Uterus (tissue), 4 donors: ENCODE measurements at places on chromosomes 16 and 17. TPM values are rescaled to one million over a fixed set of nuclear protein-coding genes. Genes with fewer than 3 reads are reported as not detected.

NF1 gene
- total RNA-seq = 40.9 TPM

CASKIN2 gene
- total RNA-seq = 10.0 TPM

NME3 gene
- 39.7 TPM for total RNA-seq

C16orf92 gene
- total RNA-seq = not detected

GP1BA gene
- not detected for total RNA-seq

SDK2 gene
- total RNA-seq = not detected

HS3ST4 gene
- total RNA-seq = not detected

PIRT gene
- total RNA-seq = not detected

PDIA2 gene
- total RNA-seq = not detected

C17orf100 gene
- total RNA-seq = 1.3 TPM

MVP gene
- 38.4 TPM for total RNA-seq

IQCK gene
- 24.1 TPM for total RNA-seq

TMC6 gene
- total RNA-seq = 8.2 TPM

PHKB gene
- total RNA-seq = 123 TPM

HS3ST2 gene
- not detected for total RNA-seq

RHBDL3 gene
- total RNA-seq = 3.8 TPM

SKAP1 gene
- not detected for total RNA-seq

SYT17 gene
- total RNA-seq = 0.29 TPM

TAC4 gene
- total RNA-seq = not detected

NDE1 gene
- total RNA-seq = 23.8 TPM

PMP22 gene
- 104 TPM for total RNA-seq

ZNF747 gene
- total RNA-seq = 4.9 TPM

LYRM9 gene
- total RNA-seq = 31.4 TPM

C17orf107 gene
- not detected for total RNA-seq

TP53TG3 gene
- not detected for total RNA-seq

NHLRC4 gene
- 7.5 TPM for total RNA-seq

HGS gene
- total RNA-seq = 21.0 TPM

C16orf74 gene
- total RNA-seq = 2.5 TPM

CCL4 gene
- total RNA-seq = 1.5 TPM

GAST gene
- total RNA-seq = not detected

ZFP3 gene
- total RNA-seq = 8.6 TPM

PRSS8 gene
- total RNA-seq = not detected

GABARAP gene
- 220 TPM for total RNA-seq

USP10 gene
- 36.6 TPM for total RNA-seq

UMOD gene
- not detected for total RNA-seq

TLCD3B gene
- total RNA-seq = not detected

DHX58 gene
- total RNA-seq = 12.9 TPM

PLA2G15 gene
- total RNA-seq = 10.9 TPM

BCL6B gene
- total RNA-seq = 24.4 TPM

MBTPS1 gene
- total RNA-seq = 63.0 TPM

CD300E gene
- total RNA-seq = not detected

FAM171A2 gene
- total RNA-seq = 12.9 TPM

CACNG1 gene
- total RNA-seq = not detected

SGF29 gene
- 36.9 TPM for total RNA-seq

OR4D1 gene
- total RNA-seq = not detected

CTRB1 gene
- total RNA-seq = not detected

SLC47A2 gene
- 0.35 TPM for total RNA-seq

CFAP52 gene
- total RNA-seq = 1.0 TPM

FBXW10 gene
- not detected for total RNA-seq

TNP2 gene
- total RNA-seq = not detected

PRR11 gene
- 1.6 TPM for total RNA-seq

MT1G gene
- 51.8 TPM for total RNA-seq

SLC13A5 gene
- total RNA-seq = not detected

EDC4 gene
- total RNA-seq = 19.4 TPM

PDILT gene
- total RNA-seq = not detected

FBXW10B gene
- total RNA-seq = 0.41 TPM

PTX4 gene
- total RNA-seq = not detected
